ENCODE measurements at places on chromosomes 2 and 18. TPM values are rescaled to one million over a fixed set of nuclear protein-coding genes. Genes with fewer than 3 reads are reported as not detected.

DNA sequence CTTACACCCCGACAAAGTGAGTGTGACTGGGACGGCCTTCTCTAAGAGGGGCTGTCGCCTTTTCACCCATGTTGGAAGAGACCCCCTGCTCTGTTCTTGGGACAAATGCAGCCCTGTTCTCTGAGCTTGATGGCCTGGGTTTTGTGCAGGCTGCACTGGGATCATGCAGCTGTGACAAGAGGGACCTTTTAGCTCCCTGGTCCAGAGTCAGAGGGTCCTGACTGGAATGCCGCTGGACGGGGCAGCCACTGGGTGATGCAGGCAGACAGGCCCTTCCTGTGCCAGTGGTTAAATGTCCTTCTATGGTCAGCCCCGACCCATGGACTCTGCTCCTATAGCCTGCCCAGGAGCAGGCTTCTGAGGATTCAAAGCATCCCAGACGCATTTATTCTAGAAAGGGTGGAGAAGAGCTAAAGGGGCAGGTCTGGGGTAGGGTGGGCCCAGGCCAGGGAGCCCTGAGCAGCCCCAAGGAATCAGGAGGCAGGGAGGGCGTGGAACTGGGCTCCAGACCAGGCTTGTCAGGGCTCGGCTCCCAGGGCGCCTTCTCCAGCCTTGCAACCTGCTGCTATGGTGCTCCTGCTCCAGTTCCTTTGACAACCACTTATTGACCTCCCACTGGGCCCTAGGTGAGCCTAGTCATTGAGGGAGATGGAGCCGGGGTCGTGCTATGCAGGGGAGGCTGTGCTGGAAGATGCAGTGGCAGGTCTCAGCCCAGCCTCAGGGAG is 277.9 kb upstream of the HS6ST1 start:
- no peak for DNase-seq

- DNase-seq = no peak
Observed at GRCh38 chr2:203987959-203988358, 51.4 kb downstream of the ICOS start.

GRCh38 chr2:97868986-97869721 is 126.6 kb downstream of the TMEM131 start:
- DNase-seq = peak; percentile 75

The AMER3 gene
- not detected for total RNA-seq

GRCh38 chr2:226904592-226904991 is 68.7 kb downstream of the RHBDD1 start:
- no peak for DNase-seq

- DNase-seq = no peak
Observed at GRCh38 chr2:88197732-88198131, 27.6 kb downstream of the THNSL2 start.

GRCh38 chr2:235769046-235769445 is 275.2 kb downstream of the AGAP1 start:
- no peak for DNase-seq

DNA sequence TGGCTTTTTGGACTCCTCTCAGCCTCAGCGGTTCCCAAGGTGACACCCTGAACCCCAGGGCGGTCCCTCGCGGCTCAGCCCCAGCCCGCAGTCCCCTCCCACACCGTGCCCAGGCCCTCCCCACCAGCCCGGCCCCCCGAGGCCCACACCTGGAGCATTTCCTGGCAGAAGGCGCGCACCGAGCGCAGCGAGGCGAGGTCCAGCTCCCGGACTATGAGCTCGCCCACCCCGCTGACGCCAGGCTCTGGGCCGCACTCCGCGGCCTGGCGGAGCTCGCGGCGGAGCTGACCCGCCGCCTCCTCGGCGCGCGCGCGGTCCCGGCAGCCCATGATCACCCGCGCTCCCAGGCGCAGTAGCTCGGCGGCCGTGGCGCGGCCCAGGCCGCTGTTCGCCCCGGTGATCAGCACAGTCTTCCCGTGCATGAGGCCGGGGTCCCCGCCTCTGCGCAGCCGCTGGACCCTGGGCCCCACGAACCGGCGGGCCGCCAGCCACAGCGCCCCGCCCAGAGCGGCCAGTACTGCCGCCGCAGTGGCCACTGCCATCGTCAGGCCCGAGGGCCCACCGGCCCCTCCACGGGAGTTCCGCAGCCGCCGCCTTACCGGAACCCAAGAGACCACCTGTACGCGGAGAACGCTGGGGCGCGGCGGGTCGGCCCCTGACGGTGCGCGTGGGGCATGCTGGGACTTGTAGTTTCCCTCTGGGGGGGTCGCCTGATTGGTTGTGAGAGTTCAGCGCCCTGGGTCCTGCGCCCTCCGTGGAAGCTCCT is at the start of gene RDH14:
Gene RDH14, minus strand, starts transcription at position 623 of the 766 bp plus-strand sequence. Its CDS starts 81 bp downstream, at position 542.
- peak; percentile 96 for DNase-seq

DNA sequence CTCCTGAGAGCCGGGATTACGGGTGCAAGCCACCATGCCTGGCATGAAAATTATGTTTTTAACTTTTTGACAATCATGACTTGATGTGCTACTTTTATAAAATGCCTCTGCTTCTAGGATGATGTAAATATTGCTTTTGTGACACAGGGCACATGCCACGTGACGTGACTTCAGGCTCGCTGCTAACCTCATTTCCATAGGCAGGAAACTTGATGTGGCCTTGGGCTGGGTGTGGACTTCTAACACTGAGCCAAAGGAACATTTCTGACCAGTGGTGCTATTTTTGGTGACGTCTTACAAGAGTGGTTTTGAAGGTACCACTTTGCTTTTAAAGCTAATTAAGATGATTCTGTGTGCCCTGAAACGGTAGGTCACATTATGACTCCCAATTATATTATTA is 34.2 kb upstream of the THOC1 start:
- no peak for DNase-seq

- no peak for DNase-seq
Observed at GRCh38 chr2:48707466-48707865, 48.1 kb downstream of the LHCGR start.

GRCh38 chr2:201136889-201137321 is 20.9 kb downstream of the CFLAR start:
- no peak for DNase-seq

The NT5DC4 gene
- total RNA-seq = not detected

DNA sequence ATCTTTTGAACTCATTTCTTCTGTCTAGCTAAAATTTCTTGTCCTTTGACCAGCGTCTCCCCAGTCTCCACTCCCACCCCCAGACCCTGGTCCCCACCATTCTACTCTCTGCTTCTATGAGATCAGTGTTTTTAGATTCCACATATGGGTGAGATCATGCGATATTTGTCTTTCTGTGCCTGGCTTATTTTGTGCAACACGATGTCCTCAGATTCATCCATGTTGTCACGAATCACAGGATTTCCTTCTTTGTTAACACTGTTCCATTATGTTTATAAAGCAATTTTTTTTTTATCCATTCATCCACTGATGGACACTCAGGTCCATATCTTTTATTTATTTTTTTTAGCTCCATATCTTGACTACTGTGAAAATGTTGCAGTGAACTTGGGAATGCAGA is 16.0 kb upstream of the ACYP2 start:
- DNase-seq = no peak

The CHST9 gene
- 9.2 TPM for total RNA-seq

The UGT1A7 gene
- total RNA-seq = not detected

- no peak for DNase-seq
Observed at GRCh38 chr2:231360401-231360800, 35.1 kb upstream of the B3GNT7 start.

- DNase-seq = no peak
Observed at GRCh38 chr2:172053486-172053885, 31.8 kb upstream of the DLX1 start.

The MAP2 gene
- total RNA-seq = 63.3 TPM

The COL5A2 gene
- 215 TPM for total RNA-seq

Data from SJCRH30 (cell line).